Stimulated activated CD4-positive, alpha-beta T cell treated with anti-CD3 and anti-CD28 coated beads, Interleukin-12 subunit alpha, Interleukin-12 subunit beta, amount 100 ng/mL, for 24 hours (primary cell): ENCODE measurements at places on chromosomes 6 and 20.

DNA sequence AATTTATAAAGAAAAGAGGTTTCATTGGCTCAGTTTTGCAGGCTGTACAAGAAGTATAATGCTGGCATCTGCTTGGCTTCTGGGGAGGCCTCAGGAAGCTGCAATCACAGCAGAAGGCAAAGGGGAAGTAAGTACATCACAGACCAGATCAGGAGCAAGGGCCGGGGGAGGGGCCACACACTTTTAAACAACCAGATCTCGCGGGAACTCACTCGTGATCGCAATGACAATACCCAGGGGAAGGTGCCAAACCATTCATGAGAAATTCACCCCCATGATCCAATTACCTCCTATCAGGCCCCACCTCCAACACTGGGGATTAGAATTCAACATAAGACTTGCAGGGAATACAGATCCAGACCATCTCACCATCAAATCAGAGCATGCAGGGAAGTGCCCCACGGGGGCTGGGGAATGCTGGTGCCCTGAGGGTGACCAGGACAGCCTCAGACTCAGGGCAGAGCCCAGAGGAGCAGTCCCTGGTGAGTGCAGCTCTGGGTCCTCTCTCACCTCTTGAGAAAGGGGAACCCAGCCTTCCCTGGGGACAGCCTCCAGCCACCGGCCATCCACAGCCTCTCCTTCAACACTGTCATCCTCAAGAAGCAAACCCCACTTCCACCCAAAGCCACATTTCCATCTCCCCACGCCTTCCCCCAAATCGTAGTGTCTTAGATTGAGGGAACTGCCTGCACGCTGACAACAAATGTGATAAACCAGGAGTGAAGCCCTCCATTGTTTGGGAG lies 80.7 kb downstream of the ANKRD60 start:
- no peak for DNase-seq

DNA sequence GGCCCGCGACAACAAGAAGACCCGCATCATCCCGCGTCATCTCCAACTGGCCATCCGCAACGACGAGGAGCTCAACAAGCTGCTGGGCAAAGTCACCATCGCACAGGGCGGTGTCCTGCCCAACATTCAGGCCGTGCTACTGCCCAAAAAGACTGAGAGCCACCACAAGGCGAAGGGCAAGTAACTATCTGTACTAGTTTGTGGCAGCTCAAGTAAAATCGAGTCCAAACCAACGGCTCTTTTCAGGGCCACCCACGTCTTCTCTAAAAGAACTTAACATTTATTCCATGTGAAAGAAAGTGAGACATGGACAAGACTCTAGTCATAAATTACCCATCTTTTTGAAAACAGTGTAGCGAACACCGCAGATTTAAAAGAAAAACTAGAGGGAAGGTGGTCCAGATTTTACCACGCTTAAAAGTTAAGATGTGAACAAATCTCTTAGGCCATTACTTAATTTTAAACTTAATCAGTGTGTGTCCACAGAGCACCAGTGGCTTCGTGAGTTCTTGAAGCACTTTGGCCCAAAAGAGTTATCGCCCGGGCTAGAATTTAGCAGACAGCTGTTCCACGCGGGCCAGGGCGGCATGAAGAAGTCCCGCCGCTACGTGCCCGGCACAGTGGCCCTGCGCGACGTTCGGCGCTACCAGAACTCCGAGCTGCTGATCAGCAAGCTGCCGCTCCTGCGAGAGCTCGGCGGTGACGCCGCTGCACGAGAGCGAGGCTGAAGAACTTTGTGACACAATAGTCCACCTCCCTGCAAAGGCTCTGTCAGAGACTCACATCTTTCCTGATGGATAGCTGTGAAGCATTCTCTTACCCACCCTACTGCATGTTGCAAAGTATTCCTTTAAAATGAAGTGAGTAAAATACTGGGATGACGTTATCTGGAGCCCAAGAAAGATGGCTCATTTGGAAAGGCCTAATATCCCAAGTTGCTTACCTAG lies 113.9 kb upstream of the PRSS16 start:
- no peak for DNase-seq

- DNase-seq: peak; percentile 1
Observed at GRCh38 chr6:35973670-35974222, 50.7 kb downstream of the SLC26A8 start.

- no peak for DNase-seq
Observed at GRCh38 chr6:162029873-162030576, 697.5 kb downstream of the PRKN start.

DNA sequence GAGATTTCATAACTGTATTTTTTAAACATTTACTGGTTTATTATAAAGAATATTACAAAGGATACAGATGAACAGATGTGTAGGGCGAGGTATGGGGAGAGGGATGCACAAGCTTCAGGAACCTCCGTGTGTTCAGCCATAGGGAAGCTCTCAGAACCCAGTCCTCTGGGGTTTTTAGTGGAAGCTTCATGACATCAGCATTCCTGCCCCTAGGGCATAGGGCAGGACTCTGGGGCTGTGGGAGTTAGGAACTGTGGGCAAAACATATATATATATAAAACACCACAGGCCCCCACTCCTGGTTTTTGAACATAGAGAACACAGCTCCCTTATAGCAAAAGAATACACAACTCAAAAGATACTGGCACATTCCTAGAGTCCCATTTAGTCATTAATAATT lies 21.9 kb downstream of the EFCAB8 start:
- no peak for DNase-seq

DNA sequence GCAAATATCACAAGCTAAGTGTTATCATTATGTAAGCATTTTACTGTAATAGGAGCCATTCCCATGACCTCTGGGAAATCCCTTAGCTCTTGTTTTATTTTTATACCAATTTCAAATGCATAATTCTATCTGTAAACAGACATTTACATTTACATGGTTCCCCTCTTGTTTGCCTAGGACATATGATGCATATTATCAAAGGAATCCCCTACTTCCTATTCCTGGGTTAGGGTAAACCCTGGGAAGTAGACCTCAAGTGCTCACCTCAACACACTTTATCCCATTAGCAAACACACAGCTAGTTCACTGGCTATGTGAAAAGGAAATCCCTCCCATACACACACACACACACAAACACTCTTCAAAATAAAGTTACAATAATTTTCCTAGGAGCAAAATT lies 27.1 kb downstream of the PDE10A start:
- DNase-seq: no peak

DNA sequence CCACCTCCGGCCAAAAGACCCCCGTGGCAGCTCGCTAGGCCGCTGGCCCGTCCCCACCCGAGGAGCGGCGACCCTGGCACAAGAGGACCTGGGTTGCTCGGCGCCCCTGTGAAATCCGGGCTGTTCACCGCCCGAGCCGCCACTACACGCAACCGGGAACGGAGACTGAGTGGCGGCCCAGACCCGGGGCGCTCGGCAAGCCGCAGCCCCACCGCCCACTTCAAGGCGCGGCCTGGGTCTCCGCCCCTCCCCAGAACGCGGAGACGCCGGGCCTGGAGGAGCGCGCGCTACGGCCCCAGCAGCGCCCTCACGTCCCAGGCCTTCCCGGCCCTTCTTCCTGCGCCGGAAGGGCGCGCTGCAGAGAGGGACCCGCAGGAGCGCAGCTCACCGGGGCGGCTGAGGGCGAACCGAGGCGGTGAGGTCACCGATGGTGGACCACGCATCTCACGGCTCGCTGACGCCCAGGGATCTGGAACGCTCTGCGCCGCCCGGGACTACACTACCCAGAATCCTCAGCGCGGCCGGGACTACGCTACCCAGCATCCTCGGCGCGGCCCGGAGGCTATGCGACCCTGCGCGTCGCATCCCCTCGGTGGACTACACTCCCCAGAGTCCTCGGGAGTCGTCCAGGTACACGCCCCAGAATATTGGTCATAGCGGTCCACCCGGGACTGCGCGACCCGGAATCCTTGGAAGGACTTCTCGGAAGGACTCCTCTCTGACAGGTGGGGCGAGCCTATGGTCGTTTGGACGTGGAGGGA lies at the start of gene ZNF337:
Gene ZNF337 (minus strand): TSS at position 483 of the 761 bp plus-strand sequence. CDS start 10,436 bp downstream, outside the sequence.
- DNase-seq: peak; percentile 90

DNA sequence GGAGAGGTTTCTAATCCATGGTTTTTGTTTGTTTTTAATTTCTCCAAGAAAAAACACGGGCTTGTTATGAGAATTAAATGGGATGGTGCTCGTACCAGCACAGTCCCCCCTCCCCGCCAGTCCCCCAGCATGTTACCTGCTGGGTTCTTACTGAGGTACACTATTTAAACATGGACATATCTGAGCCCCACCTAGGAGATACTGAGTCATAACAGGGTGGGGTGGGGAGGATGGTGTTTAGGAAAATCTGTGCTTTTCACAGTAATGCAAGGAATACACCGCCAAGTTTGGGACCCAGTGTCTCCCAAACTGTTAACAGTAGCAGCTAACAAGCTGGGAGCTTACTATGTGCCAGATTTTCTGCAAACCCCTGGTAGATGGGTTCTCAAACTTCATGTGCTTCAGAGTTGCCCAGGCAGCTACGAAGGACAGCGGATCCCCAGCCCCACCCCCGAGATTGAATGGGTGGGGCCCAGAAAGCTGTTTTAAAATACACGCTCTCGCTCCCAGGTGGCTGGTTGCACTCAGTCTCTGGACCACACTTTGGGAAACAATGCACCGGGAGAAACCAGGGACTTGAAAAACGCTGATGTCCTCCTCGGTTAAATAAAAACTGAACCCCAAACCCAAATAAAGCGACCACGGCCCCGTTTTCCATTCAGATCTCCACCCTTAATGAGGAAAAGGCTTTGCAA lies 995 bp downstream of the ZFP64 start:
- peak; percentile 31 for DNase-seq

- no peak for DNase-seq
Observed at GRCh38 chr6:109428889-109429477, 11.4 kb downstream of the PPIL6 start.

GRCh38 chr20:52791091-52791490 lies 181.1 kb upstream of the TSHZ2 start:
- DNase-seq: no peak

DNA sequence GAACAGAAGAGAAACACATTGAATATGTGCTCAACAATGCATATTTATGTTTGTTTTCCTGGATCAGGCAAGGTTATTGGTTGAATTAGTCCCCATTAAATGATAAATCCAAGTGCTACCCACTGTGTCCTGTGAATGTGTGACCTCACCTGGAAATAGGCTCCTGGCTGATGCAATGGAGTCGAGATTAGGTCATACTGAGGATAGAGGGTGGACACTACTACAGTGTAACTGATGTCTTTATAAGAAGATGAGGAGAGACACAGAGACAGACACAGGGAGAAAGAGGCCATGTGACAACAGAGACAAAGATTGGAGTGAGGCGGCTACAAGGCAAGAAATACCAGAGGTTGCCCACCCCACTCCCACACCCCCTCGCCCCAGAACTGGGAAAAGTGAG lies 559.3 kb downstream of the C6orf118 start:
- DNase-seq: no peak

- no peak for DNase-seq
Observed at GRCh38 chr6:39909701-39910100, 24.6 kb downstream of the MOCS1 start.
